ENCODE measurements at places on chromosomes 7 and 10.

DNA sequence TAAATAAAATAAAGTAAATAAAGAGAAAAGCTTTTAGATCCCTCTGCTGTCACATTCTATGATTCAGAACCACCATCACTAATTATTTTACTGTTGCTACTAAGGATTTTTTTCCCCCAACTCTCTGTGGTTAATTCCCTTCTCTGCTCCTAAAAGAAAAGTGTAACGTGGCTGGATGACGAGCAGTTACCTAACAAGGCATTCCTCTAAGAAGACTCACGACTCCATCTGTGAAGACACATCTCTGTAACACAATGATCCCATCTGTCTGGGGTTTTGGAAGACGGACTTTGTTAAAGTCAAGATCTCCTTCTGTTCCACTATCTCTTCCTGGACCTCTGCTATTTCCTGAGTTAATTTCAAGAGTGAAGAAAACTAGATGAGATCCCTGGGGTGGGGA is 179.9 kb downstream of the SFMBT2 start:
- no peak for DNase-seq

DNA sequence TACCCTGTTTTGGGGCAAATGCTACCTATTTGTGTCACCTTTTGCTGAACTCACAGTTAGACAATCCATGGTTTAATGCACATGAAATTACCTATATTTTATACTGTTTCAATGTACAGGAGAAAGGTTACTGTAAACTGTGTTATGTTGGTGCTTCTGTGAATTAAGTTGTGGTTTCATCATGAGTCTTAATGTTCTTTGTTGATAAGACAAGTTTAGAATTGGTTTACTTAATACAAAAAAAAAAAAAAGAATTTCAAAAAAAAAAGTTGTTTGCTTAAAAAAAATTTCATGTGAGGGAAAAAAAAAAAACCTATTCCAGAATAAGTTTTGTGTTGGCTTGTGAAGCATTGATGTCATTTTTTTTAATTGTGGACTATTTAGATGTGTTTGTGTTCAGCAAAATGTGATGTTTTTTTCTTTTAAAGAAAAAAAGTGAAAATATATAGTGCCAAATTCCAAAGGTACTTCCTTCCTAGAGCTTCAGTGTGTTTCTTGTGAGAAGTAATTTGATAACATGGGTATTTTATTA is 280.3 kb downstream of the USP6NL start:
- no peak for DNase-seq

DNA sequence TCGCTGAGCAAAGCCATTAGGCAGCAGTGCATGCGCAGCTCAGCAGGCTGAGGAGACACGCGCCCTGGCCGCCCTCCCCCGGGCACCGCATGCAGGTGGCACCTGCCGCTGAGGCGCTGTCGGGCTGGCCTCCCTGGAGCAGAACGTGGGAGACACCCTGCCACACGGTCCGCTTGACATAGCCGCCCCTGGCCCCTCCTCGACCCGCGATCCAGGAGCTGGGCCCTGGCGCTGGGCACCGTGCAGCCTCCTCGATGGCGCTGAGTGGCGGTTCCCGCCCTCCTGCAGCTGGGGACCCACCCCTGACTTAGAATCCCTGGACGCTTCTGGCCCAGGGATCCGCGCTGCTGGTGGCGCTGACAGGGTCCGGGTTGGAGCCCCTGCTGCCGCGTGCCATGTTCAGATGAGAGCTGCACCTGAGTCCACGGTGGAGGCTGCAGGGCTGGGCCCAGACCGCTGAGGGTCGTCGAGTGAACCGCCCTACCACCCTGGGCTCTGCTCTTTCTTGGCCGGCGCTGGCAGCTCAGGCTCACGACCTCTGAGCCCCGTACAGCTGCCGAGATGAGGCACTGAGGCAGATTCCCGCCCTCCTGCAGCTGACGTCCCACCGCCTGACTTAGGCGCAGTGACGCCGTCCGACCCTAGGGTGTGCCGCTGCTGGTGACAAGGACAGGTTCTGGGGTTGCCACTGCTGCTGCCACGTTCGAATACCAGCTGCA is 116.8 kb downstream of the OR13A1 start:
- DNase-seq = no peak

GRCh38 chr7:665736-666453 is 60.6 kb upstream of the DNAAF5 start:
- no peak for DNase-seq

GRCh38 chr10:96292971-96293920 is 11.0 kb upstream of the DNTT start:
- no peak for DNase-seq

- DNase-seq = no peak
Observed at GRCh38 chr7:116464375-116464774, 35.2 kb upstream of the CAV2 start.

GRCh38 chr10:86226781-86227201 is 139.8 kb downstream of the GRID1 start:
- DNase-seq = no peak

DNA sequence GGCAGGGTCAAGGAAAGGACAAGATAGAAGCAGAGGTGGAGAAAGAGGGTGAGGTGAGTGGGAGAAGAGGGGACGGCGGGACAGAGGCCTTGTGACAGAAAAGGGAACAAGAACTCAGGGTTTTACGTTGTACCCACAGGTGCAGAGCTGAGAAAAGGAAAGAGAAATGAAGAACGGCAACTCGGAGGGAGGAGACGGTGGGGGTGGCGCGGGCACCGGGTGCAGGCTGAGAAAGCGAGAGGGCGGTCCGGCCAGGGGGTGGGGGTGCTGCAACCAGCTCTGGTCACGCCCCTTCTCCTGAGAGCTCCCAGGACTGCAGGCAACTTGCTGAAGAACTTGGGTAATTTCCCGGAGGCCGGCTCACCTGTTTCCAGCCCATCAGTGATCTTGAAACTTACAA is 65.3 kb downstream of the CARD11 start:
- DNase-seq = no peak

DNA sequence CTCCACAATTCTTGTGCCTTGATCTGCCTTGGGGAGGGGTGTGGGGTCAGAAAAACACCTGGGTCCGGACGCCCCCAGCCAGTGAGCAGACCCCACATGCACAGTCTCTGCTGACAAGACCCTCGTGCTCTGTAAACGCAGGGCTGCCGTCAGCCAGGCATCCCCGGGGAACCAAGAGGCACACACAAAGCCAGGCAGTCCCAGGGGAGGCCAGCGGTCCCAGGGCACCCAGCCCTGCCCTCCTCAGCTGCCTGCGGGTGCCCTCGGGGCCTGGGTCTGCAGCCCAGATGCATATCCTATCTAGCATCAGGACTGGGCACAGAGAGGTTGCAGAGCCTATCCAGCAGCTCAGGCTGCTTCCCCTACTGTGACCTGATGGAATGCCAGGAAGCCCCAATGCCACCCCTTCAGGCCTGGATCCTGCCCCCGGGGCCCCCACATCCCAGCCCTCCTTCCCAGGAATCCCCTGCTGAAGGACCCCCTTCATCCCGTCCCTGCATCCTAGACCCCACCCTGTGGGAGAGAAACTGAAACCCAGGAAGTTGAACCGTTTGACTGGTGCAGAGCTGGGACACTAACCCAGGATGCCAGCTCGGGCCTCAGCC is 92.4 kb downstream of the MICALL2 start:
- no peak for DNase-seq

DNA sequence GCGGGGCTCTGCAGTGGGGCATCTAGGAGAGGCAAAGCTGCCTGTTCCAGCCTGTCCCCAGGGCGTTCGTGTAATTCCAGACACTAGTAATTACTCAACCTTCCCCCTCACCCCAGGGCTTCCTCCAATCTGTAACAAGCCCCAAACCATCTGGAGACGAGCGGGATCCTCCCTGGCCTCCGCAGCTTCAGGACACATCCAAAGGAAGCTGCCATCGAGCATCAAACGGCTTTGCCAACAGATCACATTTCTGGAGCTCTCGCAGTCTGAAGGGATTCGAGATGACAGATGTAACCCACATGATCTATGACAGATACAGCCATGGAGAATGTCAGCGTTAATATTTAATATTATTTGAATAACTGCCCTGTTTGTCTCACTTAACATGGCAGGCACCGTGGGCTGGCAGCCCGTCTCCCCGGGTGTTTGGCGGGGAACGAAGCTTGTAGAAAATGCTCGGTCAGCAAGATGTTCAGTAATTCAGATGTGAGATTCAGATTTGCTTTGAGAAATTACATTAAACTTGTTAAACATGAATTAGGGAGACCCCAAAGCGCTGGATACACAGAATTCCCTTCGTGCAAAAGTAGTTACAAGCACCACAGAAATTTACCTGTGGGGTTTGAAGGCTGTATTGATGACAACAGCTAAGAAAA is 108.5 kb upstream of the C7orf33 start:
- no peak for DNase-seq

Measured in bone marrow (tissue), 2 donors.